NCI-H748 treated with DMSO at 0.1 percent for 48 hours (cell line): ENCODE measurements at places on chromosomes 6 and 20.

- DNase-seq, result no peak
These were observed 727 bp downstream of the MRS2 start for GRCh38 chr6:24403501-24403824.

GRCh38 chr6:1082285-1082935 lies 229.5 kb upstream of the FOXQ1 start:
- DNase-seq, result no peak

DNA sequence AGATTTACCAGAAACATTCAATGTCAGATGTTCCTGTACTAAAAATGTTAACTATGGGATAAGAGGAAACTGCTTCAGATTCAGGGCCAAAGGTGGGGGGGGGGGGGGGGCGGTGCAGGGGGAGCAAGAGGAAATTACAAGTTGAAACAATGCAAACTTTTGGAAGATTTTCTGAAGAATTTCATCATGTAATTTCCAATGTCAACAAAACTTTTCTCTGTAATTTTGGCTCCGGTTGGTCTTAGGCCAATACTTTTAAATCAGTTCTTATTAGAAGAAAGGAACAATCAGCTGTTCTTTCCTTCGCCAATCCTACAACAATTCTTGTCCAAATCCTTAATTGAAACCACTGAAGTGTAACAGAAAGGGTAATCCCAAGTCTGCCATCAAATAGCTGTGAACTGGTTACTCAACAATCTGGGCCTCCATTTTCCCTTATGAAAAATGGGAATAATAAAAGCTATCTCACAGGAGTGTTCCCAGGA lies 13.1 kb downstream of the UQCC1 start:
- DNase-seq, result no peak

GRCh38 chr6:11900662-11901598 lies 111.2 kb upstream of the HIVEP1 start:
- no peak for DNase-seq

GRCh38 chr20:63194007-63194796 lies 21.7 kb downstream of the YTHDF1 start:
- DNase-seq, result no peak

- no peak for DNase-seq
These were observed 56.0 kb downstream of the KCNK5 start for GRCh38 chr6:39173270-39173669.

DNA sequence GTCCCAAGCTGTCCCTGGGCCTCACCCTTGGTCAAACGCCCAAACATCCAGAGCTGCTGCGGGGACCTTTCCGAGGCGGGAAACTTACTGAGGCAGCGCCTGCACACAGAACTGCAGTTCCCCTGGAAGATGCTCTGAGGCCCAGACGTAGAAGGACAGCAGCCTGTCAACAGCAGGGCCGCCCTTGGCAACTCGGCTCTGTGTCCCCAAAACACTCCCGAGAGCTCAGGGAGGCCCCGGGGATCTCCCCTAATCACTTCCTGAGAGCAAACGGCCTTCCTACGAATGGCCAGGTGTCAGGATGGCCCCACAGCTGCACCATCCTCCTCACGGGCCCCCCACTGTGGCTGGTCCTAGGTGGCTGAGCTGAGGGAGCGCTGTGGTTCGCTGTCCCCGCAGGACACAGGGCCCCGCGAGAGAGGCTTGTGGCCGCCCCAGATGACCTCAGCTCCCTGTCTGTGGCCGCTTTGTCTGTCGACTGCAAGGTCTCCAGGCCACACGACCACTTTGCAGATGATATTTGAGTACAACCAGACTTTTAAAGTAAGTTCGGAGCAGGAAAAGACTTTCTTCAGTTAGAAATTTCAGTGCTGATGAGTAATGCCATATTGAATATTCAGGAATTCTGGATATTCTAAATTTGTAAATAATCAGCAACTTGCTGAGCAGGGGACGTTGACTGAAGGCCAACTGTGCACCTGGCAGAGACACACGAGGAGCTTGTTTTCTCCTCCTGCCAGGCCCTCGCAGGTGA lies 46.0 kb downstream of the DLL1 start:
- no peak for DNase-seq

GRCh38 chr6:29965563-29965872 lies 23.2 kb downstream of the HLA-A start:
- DNase-seq, result peak; percentile 62

DNA sequence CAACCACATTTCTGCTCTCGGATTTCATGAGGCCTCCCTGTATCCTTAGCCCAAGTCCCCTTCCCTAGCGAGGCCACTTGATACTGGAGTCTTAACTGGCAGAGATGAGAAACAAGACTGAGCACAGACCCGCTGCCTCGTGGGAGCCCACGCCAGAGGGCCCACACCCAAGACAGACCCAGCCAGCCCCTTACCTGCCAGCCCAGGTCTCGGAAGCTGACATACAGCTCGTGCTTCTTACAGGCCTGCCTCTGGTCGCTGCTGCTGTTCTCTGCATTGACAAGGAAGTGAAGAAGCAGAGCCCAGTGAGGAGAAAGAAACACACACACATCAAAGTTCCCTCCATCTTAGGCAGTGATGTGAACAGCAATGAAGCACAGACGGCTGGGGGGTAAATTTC lies 91.7 kb downstream of the BMP7 start:
- no peak for DNase-seq

- DNase-seq, result peak; percentile 96
These were observed at the start of gene MACROD2 for GRCh38 chr20:13995086-13995665. TSS of gene MACROD2 (plus strand) at chr20:13995516.

DNA sequence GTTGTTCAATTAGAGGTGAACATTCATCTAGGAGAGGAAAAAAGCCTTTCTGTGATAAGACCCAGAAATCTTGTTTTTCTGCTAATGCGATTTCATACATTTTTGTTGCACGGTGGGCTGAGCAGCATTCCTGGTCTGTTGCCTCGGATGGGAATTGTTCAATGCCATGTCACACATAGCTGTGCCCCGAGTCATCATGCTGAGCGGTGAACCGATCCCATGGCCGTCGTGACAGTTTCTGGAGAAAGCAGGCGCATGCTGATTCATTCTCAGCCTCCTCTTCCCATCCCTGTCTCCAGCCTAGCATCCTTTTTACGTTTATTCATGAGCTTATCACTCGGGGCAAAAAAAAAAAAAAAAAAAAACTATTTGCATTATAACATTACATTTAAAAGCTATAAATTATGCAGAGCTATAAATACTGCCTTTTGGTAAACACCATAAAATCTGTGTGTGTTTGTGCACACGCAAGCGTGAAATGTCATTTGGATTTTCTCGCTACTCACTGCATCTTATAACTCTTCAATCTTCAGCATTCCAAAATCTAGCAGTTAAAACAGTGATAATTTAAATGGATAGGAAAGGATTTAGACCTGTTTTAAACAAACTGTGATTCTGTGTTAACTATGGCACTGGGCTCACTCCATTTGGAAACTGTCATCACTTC lies 58.9 kb upstream of the IFNGR1 start:
- no peak for DNase-seq

GRCh38 chr20:37991157-37991866 lies 41.9 kb downstream of the TTI1 start:
- no peak for DNase-seq

DNA sequence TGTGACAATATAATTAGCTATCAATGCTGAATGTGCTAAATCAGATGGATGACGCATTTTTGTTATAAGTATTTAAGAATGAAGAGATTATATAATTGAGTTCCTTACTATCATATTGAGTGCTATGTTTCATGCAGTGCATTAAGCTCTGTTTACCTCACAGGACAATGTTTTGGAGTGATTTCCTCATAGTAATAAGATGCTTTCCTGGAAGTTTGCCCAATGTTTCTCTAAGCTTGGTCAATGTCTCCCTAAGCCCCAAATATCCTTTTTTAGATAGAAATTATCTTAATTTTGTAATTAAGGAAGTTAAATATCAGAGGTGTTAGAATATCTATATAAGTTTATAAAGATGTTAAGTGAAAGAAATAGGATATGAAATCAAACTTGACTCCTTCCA lies 489.6 kb downstream of the MMUT start:
- no peak for DNase-seq

GRCh38 chr20:36519944-36520343 lies 21.4 kb upstream of the MYL9 start:
- DNase-seq, result no peak

- peak; percentile 11 for DNase-seq
These were observed 7.3 kb downstream of the DNTTIP1 start for GRCh38 chr20:45798935-45799642.

- no peak for DNase-seq
These were observed 19.9 kb upstream of the ADTRP start for GRCh38 chr6:11798538-11798937.

DNA sequence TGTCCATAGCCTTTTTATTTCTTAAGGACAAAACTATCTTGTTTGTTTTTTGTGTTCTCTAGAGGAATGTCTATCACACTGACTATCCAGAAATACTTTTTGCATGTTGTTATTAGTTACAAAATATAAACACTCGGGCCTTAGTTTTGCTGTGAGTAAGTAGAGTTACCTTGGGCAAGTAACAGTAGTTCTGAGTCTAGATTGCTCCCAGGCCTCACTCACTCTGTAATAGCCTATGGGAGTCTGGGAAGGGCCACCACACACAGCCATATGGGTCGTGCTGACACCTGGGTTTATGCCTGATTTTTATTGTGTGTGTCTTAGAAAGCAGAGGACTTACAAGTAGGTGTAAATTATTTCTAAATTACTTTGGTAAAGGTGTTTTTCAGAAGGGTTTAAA lies 185.8 kb downstream of the TMEM242 start:
- no peak for DNase-seq

- no peak for DNase-seq
These were observed 21.6 kb downstream of the GPR6 start for GRCh38 chr6:109999740-110000139.

GRCh38 chr6:163252061-163252591 lies 162.4 kb upstream of the QKI start:
- DNase-seq, result no peak

GRCh38 chr6:112842330-112842685 lies 495.2 kb downstream of the RFPL4B start:
- DNase-seq, result no peak

DNA sequence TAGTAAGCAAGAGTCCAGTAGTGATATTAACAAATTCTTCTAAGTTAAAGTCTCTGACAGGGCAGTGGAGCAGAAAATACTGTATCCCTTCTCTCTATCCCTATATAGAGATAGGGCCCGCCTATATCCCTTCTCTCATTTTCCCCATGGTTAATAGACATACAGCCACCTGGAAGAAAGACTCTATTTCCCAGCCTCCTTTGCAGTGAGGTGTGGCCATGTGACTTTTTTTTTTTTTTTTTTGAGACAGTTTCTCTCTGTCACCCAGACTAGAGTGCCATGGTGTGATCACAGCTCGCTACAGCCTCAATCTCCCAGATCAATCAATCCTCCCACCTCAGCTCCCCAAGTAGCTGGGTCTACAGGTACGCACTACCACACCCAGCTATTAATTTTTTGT lies 16.7 kb upstream of the CDK5RAP1 start:
- no peak for DNase-seq

- no peak for DNase-seq
These were observed 363.5 kb downstream of the ESR1 start for GRCh38 chr6:152170702-152171667.

DNA sequence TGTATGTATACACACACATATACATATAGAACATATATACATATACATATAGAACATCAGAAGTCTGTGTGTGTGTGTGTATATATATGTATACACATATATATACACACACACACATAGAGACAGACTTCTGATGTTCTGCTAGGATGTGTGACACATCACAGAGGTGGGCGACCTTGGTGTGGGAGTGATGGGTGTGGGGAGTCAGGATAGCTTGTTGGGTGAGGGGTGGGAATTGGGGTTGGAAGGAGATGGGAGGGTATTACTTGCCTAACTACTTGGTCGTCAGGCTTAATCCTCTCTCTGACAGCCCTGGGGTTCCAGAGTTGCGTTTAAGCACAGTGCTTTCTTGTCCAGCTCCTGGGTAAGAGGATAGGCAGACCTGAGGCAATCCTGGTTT lies 8.3 kb downstream of the MYO6 start:
- no peak for DNase-seq

DNA sequence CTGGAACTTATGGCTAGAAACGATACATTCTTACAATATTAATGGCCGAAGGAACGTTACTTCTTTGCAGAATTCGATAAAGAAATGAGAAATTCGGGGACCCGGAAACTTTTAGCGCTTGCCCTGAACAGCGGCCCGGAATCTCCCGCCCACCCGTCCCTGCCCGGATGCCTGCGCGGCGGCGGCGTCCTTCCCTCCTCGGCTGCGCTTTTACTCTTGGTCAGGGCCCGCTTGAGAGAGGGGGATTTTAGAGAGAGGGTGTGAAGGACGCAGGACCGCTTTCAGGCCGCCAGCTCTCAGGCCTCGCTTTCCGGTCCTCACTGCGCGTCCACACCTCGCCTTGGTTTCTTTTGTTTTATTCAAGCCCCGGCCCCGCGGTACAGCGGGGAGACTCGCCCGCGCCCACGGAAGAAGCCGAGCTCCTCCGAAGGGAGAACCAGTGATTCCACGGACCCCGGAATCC lies 243.7 kb downstream of the ARID1B start:
- DNase-seq, result peak; percentile 48

- DNase-seq, result no peak
These were observed 49.4 kb upstream of the ARMC2 start for GRCh38 chr6:108798670-108799353.

DNA sequence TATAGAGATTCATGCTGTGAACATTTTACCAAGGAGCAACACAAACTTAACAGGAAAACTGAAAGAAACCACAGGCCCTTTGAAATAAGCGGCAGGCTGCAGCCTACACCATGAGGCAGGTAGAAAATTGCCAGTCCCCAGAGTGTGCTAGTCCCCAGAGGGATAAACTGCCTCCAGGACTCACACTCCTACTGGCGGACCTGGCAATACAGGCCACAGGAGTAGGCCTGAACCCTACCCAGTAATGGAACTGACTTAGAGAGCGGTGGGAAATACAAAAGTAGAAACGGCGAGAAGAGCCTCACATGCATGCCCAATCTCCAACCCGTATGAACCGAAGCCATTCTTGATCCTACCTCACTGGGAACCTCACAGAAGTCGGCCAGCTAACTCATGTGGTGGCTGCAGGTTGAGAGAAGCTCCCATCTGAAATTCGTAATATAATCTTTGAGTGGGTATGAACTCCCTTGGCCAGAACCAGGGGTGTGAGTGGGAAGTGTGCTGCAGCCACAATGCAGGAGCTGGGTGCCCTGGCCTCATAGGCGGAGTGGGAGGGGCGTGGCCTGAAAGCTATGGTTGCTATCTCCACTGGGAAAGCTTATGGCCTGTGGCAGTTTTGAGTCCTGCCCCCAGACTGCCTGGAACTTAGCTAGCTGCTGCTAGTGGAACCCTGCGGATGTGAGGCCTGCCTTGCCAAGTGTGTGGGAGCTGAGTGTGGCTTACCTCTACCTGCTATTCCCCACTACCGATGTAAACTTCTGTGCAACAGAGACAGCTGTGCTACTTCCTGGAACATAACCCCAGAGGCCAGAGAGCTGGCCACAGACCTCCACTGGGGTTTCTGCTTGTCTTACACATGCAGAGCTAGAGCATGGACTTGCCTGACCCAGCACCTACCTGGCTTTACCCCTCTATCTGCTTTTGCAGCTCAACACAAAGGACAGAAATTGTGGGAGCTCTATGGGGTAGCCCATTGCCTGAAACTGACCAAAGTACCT lies 146.5 kb upstream of the COL21A1 start:
- no peak for DNase-seq

- DNase-seq, result no peak
These were observed 32.1 kb downstream of the BEND3 start for GRCh38 chr6:107083047-107083768.

GRCh38 chr20:5548902-5549599 lies 201.2 kb upstream of the SHLD1 start:
- no peak for DNase-seq
